Left ventricle myocardium inferior (tissue), 1 donor: ENCODE measurements at places on chromosomes 12 and 14. TPM values are rescaled to one million over a fixed set of nuclear protein-coding genes. Genes with fewer than 3 reads are reported as not detected.

DNA sequence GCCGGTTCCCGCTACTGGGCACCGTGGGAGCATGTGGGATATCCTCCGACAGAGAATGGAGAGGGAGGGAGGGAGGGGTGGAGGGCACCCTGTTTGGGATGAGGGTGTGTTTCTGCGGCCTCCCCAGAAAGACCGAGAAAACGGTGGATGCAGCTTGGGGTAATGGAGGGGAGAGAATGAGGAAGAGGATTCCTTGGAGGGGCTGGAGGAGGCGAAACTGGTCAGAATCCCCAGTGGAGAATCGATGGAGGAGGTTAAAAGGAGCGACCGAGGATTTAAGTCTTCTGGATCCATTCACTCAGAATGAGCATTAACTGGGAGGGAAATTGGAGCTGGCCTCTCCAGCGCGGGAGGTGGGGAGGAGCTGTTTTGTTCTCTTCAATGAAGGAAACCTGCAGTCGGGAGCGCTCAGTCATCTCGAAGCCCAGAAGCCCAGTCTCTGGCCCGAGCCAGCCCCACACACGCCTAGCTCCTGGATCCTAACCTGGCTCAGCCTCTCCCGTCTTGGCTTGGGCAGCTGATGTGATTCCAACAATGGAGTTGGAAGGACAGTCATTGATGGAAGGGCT lies 581 bp downstream of the ARG2 start:
- no peak for DNase-seq

- DNase-seq, result no peak
These were observed 126.9 kb upstream of the FGD4 start for GRCh38 chr12:32272465-32272864.

DNA sequence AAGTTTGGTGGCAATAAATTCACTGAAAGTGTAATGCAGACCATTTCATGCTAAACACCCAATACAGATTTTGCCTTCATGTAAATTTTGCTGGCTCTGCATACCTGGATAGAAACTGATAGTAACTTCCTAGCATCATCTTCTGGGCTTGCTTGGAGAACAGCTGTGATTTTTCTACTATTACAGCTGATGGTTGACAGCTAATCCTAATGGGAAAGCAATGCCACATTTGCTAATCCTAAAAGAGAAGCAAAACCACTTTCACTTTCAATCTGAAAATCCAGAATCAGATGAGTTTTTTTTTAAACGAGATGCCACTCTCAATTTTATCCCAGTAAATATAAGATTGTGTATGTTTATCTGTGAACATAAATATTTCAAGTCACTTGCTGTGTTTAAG lies 1035.9 kb downstream of the TRHDE start:
- no peak for DNase-seq

Gene BDKRB1
- not detected for total RNA-seq

DNA sequence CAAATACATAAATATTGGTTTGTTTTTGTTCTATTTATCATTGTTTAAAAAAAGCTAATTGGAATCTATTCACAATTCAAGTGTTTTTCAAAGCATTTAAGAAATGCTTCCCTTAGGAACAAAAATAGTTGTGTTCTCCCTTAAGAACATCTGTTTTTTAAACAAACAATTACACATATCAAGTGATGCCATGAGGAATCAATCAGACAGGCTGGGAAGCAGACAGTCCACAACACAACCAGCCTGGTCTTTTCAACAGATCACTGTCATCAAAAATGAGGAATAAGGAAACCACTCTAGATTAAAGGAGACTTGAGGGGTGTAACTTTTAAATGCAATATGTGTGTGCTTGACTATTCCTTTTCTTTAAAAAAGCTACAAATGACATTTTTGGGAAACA lies 25.5 kb downstream of the GALC start:
- no peak for DNase-seq

Gene CLEC4C
- total RNA-seq, result not detected

GRCh38 chr12:67413577-67413976 lies 144.4 kb downstream of the CAND1 start:
- no peak for DNase-seq

- no peak for DNase-seq
These were observed 4.6 kb downstream of the DTX1 start for GRCh38 chr12:113061061-113061694.

- no peak for DNase-seq
These were observed 60.2 kb downstream of the SRGAP1 start for GRCh38 chr12:63904653-63905052.

DNA sequence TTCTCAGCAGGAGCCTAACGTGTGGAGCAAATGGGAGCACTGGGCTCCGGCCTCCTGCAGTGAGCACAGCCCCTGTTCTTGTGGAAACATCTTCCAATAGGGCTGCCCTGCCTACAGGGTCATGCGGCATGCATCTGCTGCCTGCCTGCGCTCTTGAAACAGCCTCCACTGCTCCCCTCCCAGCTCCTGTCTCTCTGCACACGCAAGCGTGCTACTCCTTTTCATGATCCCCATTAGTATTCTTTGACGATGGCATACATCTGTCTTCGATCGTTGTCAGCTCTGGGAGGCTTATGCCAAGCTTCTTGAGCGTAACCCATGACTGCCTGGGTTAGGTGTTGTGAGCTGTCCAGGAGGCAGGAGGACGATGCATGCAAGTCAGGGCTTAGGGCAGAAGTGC lies 23.1 kb downstream of the NTF3 start:
- DNase-seq, result no peak
